ENCODE measurements at places on chromosomes 12 and 14. TPM values are rescaled to one million over a fixed set of nuclear protein-coding genes. Genes with fewer than 3 reads are reported as not detected.

GRCh38 chr12:75177997-75178396 is 31.6 kb downstream of the KCNC2 start:
- DNase-seq, result no peak

DNA sequence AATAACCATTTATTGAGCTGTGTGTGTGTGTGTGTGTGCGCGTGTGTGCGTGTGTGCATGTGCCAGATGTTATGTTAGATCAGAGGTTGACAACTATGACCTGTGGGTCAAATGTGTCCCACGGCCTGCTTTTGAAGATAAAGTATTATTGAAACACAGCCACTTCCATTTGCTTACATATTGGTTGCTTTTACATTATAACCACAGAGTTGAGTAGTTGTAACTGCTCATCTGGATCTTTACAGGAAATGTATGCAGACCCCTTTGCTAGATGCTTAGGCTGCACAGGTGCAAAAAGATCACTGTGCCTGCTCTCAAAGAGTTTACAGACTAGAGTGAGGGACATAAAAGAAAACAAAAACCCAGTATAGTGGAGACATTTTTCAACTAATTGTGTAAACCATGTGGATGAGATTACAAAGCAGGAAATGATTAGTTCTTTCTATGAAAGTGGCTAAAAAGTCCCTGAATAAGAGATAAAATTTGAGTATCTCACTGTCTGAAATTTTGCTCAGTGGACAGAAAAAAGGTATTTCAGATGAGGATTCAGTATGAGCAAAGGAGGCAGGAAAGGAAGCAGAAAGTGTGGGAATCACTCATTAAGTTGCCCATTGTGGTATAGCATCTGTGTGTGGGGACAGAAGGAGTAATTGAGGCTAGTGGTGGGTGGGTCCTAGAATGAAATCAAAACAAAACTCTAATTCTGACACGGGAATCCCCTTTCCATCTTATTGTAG is 188.4 kb downstream of the PAH start:
- DNase-seq, result no peak

GRCh38 chr14:101187816-101188570 is 284.5 kb upstream of the RTL1 start:
- no peak for DNase-seq

Gene PELI2
- total RNA-seq, result 5.7 TPM

- no peak for DNase-seq
Observed at GRCh38 chr12:79191391-79191790, 326.8 kb downstream of the SYT1 start.

DNA sequence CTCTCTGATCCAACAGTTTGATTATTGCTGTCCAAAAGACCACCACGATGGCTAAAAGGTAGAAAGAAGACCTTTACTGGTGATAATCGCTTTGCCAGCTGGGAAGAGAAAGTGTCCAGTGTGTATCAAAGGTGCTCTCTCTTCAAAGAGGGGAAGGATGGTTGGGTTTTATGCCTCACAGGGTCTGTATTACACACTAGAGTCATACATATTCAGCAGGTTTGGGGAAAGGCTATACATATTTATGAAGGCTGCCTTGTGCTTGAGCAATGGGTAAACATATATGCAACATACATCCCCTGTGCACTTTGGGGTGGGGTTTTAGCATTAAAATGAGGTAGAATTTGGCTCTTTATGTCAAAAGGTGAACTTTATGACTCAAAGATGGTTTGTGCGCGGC is 18.2 kb downstream of the GPRC5D start:
- DNase-seq, result no peak

DNA sequence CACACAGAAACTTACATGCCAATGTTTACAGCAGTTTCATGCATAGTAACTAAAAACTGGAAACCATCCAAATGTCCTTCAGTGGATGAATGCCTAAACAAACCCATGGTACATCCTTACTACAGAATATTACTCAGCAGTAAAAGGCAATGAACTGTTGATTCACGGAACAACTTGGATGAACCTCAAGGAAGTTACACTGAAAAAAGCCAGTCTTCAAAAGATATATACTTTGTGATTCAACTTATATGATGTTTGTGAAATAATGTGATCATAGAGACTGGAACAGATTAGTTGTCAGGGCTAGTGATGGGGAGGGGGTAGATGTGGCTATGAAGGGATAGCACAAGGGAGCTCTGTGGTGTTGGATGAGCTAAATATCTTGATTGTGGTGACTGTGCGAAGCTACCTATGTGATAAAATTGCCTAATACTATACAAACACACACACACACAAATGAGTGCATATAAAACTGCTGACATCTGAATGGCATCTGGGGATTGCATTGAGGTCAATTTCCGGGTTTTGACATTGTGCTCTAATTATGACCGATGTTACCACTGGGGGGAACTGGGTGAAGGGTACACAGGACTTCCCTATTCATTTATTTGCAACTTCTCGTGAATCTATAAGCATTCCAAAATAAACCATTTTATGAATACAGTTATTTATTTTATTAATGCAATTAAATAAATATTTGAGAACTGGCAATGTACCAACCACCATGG is 94.3 kb downstream of the RIN3 start:
- DNase-seq, result no peak

DNA sequence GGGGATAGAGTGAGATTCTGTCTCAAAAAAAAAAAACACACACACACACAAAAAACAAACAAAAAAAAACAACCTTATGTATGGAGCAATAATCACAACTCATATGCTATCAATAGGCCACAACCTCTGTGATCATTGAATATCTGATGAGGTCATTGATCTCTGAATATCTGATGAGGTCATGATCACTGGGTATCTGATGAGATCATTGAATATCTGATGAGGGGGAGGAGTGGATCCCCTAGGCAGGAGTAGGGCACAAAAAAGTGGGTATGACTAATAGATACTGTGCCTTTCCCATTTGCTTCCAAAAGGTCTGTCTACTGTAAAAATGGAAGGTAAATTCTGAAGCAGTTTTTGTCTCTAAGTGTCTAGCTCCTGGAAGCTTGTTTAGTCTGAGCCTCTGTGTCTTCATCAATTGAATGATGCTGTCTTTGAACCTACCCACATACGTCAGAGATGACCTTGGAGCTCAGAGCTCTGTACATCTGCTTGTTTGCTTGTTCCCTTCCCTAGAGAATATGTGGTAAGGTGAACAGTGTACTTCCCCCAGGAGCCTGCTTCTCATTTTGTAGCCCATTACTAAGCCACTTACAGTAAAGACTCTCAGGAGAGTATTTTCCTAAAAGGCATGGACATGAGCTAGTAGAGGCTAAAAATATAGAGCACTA is 13.6 kb downstream of the PAH start:
- no peak for DNase-seq

Gene ANKRD52
- 45.3 TPM for total RNA-seq

- DNase-seq, result no peak
Observed at GRCh38 chr14:21229821-21230220, 39.4 kb downstream of the HNRNPC start.

DNA sequence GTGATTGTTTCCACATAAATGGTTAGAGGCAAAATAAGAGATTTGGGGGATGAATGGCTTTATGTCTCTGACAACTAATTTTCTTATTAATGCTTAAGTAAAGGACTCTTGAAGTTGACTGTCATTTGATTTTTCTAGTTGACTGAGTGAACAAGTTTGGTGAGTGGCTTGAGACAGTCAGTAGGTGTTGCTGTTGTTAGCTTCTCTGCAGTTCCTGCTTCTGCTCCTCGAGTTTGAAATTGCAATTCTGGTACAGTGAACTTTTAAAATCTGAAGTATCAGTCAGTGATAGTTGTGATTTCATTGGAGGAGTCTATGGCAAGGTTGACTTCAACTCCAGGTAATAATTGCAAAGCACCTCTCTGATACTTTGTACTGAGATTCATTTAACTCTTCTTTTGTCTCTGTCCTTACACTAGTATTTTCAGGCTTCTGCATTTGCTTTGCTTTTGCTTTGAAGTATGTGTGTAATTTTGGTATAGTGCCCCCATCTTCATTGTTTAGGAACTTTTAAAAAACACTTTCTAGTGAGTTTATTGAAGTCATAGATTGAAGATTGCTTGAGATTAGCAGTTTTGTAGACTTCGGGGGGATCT is 415.5 kb downstream of the PCNX1 start:
- DNase-seq, result no peak

Gene SIX6
- not detected for total RNA-seq

DNA sequence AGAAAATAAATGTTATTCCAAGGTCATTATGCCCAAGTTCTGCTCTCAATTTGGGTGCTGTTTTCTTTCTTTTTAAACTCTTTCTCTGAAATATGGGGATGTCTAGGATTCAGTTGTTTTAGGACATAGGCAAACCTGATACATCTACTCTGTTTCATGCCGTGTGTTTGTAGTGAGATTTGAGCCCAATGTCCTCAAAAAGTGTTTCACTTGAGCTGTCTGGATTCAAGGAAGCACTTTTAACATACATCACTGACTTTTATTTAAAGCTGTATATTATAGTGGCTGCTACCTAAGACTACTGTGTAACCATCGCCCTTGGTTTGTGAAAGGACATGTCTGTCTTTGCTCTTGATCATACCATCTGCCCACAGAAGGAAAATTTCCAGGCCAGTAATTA is 709.3 kb upstream of the STXBP6 start:
- DNase-seq, result no peak

DNA sequence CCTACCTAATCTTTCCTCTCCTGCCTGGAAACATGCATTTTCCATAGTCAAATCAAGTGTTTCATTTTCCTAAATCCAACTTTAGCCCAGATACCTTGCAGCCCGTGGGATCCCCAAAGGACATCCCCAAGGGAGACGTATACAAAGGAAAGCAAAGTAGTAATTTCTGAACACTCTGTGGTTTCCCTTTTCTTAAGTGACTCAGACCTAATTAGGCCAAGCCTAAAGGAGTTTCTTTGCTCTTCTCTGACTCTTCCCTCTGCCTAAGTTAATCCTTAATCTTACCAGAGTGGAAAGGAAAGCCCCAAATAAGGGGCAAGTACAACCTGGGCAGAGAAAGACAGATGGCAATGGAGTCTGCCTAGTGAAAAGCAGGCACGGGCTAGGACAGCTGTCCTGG is 250.3 kb downstream of the SPTSSA start:
- no peak for DNase-seq

Gene NYNRIN
- 0.34 TPM for total RNA-seq

DNA sequence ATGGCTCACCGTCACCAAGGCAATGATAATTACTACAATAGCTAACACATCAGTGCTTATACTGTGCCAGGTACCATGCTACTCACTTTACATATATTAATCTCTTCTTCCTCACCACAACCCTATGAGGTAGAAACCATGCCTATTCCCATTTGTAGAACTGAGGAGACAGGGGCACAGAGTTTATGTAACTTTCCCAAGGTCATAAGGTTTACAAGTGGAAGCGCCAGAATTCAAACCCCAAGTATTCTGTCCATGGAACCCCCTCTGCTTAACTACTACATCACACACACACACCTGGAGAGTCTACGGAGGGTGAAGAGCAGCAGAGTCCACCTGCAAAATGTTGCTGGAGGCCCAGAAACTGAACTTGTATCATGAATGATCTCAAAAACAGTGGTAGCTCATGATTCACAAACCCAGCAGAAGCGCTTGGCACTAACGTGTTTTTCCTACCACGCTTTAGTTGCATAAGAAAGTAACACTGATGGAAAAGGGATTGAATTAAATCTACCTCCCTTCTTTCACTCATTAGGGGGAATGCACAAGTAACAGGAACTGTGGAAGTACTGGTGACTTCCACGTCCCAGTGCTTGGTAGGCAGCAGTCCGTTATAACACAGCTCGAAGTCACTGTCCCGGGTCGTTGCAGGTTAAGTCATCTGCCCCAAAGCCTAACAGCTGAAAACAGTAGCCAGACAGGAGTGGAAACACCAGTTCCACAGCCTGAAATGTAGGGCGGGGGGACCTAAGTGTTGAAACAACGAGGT is 2.0 kb downstream of the ITPR2 start:
- no peak for DNase-seq

DNA sequence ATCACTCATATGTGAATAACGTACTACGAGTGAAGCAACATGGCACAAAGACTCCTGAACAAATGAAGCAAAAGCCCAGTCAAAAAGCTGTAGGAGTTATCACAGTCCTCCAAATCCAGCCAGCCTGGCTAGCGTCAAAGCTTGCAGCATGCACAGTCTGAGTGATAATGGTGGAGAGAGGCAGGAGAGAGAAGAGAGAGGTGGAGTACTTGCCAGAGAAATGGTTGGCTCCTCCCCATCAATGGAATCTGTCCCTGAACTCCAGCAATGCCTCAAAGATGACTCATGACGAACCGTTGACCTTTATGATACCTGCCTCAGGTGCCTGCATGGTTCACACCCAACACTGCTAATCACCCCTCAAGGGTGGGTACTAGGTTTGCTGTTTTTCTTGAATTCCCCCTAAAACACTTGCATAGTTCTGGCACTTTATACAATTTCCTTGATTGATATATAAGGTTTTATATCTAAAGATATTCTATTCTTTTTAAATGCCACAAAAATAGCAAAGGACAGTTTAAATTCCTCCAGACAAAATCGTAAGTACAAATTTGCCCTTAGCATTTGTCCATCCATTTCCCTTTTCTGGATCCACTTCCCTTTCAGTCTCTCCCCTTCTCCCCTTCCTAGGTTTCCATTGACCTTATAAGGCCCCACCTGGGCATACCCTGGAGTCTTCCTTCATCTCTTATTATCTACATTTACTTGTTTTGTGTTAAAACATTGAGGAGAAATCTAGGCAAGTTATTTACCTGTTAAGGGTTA is 10.2 kb downstream of the ARHGDIB start:
- no peak for DNase-seq

DNA sequence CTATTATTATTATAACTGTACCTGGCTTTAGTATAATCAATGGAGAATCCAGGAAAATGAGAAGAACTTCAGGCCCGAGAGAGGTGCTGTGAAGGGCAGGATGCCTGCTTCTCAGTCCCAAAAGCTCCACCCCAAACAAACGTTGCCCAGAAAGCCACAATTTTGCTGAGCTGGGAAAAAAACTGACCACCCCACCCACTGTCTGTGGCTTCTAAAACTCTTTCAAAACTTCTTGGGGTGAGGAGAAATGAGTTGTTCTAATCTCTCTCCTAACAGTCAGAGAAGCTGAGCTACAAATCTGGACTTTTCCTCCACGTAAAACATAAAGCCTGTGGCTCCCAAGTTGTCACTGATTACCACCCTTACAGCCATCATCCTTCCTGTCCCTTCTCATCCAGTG is 13.4 kb downstream of the VDR start:
- no peak for DNase-seq

All from activated naive CD8-positive, alpha-beta T cell treated with anti-CD3 and anti-CD28 coated beads, Interleukin-2, amount 10 ng/mL, durations not matched to agents 7 days and 5 days (primary cell).